ENCODE measurements at places on chromosomes 13 and 19.

DNA sequence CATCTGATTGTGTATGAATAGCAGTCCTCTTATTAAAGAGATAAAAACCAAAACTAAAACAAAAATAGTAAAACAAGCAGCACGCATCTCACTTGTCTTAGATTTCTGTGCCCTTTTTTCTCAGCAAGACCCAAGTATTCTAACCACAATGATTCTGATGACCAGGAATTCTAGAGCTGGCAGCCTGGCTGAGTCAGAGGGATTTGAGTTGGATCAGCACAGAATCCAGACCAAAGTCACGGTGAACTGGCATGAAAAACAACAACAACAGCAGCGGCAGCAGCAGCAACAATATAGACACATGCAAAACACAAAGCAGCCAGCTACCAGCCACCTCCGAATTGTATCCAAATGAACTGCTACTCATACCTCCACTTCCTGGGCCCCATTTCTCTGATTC, 360.5 kb downstream of the KCNRG start:
- DNase-seq: no peak

- DNase-seq: peak; percentile 96
Observed at GRCh38 chr19:47112166-47112996, 1.2 kb downstream of the ZC3H4 start.

DNA sequence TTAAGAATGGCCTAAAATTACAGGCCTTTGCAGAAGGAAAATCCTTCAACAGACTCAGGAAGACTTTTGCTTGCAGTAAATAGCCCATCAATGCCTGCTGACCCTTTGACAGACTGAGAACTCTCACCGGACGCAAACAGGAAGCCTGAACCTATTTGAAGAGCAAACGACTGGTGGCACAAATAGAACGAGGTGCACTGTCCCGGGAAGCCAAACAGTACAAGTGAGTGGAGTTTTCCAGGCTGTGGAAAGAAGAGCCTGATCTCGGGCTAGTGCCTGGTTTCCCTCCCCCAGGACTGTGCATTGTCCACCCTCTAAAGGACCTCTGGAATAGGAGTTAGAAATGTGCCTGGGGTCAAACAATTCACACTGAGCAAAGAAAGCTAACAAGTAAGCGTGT, 165.5 kb downstream of the FGF14 start:
- no peak for DNase-seq

DNA sequence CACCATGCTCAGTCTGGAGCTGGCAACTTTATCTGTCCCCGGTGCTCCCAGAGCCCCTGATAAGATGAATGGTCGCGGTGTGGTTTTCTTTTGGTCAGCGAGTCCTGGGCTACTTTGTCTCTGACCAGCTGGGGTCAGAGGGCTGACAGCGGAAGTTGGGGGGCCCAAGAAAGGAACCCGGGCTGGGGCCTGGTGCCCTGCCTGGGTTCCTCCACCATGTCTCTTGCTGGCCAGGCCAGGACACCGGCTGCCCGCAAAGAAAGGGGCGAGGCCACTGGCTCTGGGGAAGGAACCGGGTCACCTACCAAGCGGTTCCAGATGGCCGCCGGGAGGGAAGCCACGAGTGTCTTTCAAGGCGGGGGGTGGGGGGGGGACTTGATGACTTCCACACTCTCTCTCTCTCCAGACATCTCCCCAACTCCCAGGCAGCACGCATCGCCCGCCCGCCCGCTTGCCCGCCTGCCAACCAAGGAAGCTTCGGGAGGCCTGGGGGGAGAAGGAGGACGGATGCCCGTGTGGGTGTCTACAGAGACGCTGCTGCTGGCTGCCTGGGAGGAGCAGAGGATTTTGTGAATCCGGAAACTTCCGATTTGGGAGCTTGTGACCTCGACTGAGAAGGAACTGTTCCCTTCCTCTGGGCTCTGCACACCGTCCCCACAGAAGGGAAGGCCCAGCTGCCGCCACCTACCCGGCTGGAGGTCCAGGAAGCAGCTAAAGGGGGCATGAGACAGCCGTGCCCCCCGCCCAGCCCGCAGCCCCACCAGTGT, 1.1 kb downstream of the PIP5K1C start:
- DNase-seq: peak; percentile 49
